ENCODE measurements at places on chromosomes 11 and 22. TPM values are rescaled to one million over a fixed set of nuclear protein-coding genes. Genes with fewer than 3 reads are reported as not detected.

Gene ANO3
- not detected for total RNA-seq

Gene CHRDL2
- 3.7 TPM for total RNA-seq

Gene GRAP2
- 12.3 TPM for total RNA-seq

Gene PPP1R14B
- 85.2 TPM for total RNA-seq

Gene SCUBE2
- 36.3 TPM for total RNA-seq

Gene NPAT
- 15.2 TPM for total RNA-seq

Gene LRP4
- 10.1 TPM for total RNA-seq

Gene DAGLA
- 1.5 TPM for total RNA-seq

Gene CCDC73
- total RNA-seq, result not detected
